ENCODE measurements at places on chromosomes 2 and 18.

GRCh38 chr18:6333981-6334380, 80.7 kb downstream of the L3MBTL4 start:
- no peak for DNase-seq

DNA sequence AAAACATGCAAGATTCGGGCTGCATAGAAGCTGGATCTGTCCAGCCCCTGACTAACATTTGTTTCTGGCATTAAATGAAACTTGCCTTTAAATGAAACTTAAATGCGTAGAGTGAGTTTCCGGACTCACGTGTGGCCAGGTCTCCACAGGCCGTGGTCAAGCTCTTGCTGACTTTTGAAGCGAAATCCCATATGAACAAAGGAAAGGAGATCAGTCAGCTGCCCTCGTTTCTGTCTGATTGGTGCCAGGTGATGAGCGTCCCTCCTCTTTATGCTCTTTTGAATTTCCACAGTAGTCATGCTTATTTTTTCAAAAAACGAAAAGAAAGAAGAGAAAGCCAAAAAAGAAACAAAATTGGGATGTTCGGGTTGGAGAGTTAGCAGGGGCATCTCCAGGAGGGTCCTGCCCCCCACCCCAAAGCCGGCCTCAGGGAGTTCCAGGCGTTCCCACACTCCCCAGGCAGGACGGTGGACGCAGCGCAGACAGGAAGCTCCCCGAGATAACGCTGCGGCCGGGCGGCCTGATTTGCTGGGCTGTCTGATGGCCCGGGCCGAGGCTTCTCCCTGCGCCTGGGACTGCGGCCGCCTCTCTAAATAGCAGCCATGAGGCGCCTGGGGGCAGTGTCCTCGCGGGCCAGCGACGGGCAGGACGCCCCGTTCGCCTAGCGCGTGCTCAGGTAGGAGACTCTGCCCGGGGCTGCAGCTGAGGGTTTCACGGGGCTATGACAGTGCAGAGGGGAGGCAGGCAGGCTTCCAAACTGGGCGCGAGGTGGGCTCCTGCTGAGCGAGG, at the start of gene COLEC11:
COLEC11 (plus strand) TSS at position 620 of the 789 bp plus-strand sequence. CDS start 9,229 bp downstream, outside the sequence.
- DNase-seq, result no peak

- no peak for DNase-seq
These were observed 83.3 kb upstream of the APCDD1 start for GRCh38 chr18:10371165-10371564.

DNA sequence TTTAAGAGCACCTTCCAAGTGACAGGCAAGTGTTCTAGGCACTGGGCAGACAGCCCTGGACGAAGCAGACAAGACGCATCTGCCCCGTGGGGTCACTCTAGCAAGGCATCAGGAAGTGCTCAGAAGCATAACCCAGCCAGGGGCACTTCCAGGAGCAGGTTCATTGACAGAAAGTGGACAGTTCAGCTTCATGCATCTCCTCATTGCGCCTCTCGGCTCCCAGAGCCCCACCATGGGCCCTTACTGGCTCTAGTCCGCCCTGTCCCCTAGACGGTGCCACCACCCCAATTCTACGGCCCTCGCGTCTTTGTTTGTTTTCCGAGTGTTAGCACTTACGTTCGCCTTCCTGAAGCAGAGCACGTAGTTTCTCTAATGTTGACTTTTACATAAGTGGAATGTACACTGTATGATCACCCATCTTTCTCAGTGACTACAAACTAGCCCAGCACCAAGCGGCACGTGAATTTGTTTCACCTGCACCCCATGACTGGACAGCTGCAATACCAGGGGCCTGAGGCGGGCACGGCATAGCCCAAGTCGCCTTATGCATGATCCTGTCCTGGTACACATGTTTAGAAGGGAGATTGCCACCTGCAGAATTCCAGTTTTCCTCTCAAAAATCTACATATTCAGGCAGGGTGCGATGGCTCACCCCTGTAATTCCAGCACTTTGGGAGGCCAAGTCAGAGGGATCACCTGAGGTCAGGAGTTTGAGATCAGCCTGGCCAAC, 33.2 kb downstream of the SNED1 start:
- peak; percentile 10 for DNase-seq

- peak; percentile 99 for DNase-seq
These were observed at the start of gene R3HDM1 for GRCh38 chr2:135531231-135532197. Gene R3HDM1 (plus strand): TSS chr2:135531484. CDS start chr2:135604846, 73,362 bp downstream.

- no peak for DNase-seq
These were observed 39.4 kb upstream of the NCKAP5 start for GRCh38 chr2:133607679-133608078.

GRCh38 chr2:133077269-133077822, 407.3 kb upstream of the LYPD1 start:
- DNase-seq, result peak; percentile 22

GRCh38 chr2:72682061-72682460, 143.8 kb downstream of the EXOC6B start:
- DNase-seq, result no peak

- DNase-seq, result no peak
These were observed 204.6 kb downstream of the CTNNA2 start for GRCh38 chr2:79717364-79718007.

DNA sequence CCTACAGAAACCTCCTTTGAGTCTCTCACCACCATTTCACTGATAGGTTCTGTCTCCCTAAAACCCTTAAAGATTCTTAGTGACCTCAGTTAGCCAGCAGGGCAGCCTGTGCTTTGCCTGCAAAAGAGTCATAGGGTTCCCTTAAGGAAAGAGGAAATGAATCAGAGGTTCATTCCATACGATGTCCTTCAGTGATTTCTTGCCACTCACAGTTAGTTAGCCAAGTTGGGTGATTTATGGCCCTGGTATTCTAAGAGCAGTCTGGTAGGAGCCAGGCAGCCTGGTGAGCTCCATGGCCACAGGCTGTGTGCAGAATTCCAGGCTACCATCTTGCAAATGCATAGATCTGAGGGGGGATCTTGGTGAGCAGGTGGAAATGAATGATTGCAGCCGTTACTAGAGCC, 18.7 kb upstream of the CCBE1 start:
- no peak for DNase-seq

DNA sequence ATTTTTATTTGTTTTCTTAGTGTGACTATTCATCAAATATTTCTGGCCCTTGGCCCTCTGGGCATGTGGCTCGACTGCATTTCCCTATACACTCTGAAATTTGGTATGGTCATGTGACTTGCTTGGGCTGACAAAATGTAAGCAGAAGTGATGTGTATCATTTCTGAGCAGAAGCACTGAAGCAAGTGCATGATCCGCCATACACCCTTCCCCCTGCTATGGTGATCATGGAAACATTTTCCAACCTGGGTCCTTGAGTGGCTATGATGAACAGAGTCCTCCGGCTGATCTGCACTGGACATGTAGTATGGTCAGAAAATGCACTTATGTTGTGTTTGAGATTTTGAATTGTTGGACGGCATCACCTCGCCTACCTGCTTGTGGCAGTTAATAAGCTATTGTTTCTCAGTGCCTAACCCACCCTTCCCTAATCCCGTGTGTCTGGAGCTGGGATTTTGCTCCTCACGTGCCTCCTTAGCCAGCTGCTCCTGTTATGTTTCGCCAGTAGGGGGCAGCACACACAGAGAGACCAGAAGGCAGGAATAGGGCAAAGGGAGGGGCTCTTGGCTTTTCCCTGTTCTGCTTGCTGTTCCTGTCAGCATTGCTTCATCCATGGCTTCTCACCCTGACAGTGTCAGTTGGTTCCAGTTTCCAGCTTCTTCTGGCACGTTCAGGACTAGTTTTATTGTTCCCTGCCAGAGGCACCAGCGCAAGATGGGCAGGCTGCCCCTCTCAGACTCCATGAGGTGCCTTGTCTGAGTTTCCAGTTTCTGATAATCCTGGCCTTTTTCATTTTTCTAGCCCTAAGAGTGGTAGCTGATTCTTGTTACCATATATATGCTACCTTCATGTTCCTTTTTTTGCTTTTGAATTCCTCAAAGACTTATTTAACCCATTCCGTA, 207.4 kb downstream of the ARL6IP6 start:
- DNase-seq, result peak; percentile 45

DNA sequence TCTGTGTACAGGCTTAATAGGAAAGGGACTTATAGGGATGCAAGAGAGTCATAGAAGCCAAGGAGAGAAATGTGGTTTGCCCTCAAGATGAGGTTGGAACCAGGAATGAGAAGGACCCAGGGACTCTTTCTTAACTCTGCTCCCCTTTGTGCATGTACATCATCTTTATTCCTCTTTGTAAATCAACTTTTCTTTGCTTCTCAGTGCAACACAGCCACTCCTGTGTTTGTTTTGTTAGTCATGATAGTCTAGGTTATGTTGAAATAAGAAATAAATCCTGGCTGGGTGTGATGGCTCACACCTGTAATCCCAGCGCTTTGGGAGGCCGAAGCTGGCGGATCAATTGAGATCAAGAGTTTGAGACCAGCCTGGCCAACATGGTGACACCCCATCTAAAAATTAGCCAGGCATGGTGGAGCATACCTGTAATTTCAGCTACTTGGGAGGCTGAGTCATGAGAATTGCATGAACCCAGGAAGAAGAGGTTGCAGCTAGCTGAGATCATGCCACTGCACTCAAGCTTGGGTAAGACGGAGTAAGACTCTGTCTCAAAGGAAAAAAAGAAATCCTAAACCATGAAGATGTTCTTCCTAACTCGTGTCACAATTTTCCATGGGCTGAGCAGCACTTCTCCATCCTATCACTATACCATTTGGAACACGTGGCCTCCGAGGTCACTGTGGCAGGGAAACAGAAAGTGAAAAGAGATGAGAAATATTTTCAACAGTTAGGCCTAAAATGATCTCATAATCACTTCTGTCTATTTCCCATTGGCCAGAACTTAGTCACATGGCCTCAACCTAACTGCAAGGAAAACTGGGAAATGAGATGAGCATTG, 73.0 kb upstream of the TMEM17 start:
- DNase-seq, result no peak

GRCh38 chr2:162537651-162538050, 193.7 kb downstream of the GCA start:
- DNase-seq, result no peak

- DNase-seq, result no peak
These were observed 809.9 kb downstream of the TSN start for GRCh38 chr2:122565364-122565763.
